ENCODE measurements at places on chromosomes 13 and 19.

DNA sequence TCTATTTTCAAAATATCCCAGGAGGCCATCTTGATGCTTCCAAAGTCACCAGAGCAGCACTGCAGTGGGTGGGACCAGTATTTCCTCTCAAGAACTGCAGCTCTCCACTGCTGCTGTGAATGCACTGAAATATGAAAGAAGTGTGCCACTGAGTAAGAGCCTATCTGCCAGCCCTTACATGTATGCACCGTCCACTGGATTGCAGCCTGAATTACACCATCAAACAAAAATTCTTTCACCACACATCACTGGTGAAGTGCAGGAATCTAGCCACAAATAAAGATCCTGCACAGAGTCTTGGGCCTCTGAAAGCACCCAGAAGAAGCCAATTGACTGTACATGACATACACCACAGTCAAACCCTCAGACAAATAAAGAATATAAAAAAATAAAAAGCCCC is 249.0 kb downstream of the LHFPL6 start:
- DNase-seq = no peak

- DNase-seq = no peak
These were observed 23.5 kb upstream of the USP12 start for GRCh38 chr13:27194895-27195764.

- no peak for DNase-seq
These were observed 7.1 kb upstream of the IGFL3 start for GRCh38 chr19:46131485-46132143.

DNA sequence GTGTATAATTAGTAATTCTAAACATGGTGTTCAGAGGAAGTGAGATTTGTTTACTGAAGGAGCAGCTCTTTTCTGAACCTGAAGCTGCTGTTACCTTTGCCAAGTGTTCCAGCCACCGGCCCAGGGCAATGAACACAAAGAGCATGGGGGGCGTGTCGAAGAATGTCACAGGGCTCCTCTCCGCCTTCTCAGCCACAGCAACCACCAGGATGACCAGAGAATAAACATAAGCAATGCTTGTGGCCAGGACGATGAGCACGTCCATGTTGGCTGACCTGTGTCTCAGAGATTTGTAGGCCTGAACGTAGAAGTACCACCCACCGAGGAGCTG is 53.1 kb downstream of the ATP7B start:
- DNase-seq = no peak

DNA sequence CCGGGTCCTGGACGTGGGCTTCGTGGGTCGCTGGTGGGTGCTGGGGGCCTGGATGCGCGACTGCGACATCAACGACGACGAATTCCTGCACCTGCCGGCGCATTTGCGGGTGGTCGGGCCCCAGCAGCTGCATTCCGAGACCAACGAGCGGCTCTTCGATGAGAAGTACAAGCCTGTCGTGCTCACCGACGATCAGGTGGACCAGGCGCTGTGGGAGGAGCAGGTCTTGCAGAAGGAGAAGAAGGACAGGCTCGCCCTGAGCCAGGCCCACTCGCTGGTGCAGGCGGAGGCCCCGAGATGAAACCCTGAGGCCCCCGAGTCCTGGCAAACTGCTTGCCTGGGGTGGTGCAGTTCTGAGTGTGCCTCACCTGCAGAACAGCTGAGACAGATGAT is 787 bp downstream of the TIMM29 start:
- no peak for DNase-seq

DNA sequence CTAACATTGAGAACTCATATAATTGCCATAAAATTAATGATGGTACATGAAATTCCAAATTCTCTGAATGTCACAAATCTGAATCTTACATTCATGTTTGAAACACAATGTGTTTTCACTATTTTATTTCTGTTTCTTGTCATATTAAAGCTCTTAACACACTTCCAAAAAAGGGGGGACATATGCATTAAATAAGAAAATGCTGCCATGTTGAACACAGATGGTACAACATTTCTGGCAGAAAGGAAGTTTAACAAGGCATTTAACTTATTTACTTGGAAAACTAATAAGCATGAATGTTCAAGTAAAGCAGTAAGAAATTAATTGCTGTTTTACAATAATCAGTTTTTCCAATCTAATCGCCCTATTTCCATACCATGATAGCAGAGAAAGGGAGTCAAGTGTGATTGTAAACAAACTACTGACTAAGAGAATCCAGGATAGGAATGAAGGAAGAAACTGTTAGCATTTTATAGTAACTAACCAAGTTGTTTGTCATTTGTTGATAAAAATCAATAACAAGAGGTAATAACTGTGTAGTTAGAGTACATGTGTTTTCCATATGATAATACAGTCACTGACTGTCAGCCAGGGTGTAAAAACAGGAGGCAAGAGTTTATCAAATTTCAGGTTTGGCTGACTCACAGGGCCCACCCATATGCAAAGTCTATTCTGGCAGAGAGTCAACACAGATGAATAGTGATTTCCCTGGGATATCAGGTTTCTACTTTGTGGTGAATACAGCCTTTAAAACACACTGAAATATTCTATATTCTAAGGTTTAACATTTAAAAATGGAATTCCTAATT is 5.7 kb upstream of the FOXO1 start:
- peak; percentile 25 for DNase-seq

DNA sequence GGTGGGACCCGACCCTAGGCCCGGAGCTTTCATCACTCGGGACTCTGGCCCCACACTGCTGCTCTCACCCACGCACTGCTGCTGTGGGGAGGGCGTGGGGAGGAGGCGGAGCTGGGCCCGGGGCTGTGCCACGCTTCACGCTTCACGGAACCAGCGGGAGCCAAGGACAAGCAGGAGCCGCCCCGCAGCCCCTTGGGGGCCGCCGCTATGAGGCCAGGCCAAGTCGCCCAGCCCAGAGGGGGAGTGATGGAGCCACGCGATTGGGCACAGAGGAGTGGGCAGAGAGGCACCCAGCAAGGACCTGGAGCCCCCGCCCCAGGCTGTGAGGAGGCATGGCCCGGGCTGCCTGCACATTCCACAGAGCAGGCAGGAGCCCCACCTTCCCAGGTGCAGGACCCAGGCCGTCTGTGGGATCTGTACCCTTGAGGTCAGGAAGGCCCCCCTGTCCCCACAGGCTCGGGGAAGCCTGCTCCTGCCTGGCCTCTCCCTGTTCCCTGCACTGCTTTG is 10.2 kb upstream of the SUPT20H start:
- DNase-seq = no peak

GRCh38 chr13:51643105-51643881 is 59.0 kb downstream of the WDFY2 start:
- no peak for DNase-seq

GRCh38 chr19:12778017-12778904 is 2.9 kb upstream of the HOOK2 start:
- peak; percentile 48 for DNase-seq

DNA sequence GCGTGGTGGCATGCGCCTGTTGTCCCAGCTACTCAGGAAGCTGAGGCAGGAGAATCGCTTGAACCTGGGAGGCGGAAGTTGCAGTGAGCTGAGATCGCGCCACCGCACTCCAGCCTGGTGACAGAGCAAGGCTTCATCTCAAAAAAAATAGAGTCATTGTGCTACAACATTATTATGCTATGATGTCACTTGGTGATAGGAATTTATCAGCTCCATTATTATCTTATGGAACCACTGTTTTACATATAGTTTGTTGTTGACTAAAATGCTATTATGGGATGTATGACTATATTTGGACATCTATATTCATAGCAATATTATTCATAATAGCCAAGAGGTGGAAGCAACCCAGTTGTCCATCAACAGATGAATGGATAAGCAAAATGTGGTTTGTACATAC is 26.4 kb upstream of the SLC7A1 start:
- DNase-seq = no peak

- no peak for DNase-seq
These were observed 1709.2 kb upstream of the PCDH20 start for GRCh38 chr13:63124863-63125262.

GRCh38 chr19:38717051-38717450 is 27.2 kb downstream of the CAPN12 start:
- DNase-seq = no peak

DNA sequence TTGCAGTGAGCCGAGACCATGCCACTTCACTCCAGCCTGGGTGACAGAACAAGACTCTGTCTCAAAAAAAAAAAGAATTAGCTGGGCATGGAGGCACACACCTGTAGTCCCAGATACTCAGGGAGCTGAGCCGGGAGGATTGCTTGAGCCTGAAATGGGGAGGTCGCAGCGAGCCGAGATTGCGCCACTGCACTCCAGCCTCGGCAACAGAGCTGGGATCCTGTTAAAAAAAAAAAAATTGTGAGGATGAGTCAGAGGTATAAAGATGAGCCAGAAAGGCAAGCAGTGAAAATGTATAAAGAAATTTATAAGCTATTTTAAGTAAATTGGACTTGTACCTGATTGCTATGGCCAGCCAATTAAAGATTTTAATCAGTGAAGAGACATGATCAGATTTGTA is 21.1 kb downstream of the KBTBD6 start:
- no peak for DNase-seq

Data from activated naive CD4-positive, alpha-beta T cell treated with anti-CD3 and anti-CD28 coated beads, Interleukin-2, amount 50 U/mL, for 16 hours (primary cell).